ENCODE measurements at places on chromosomes 16 and 17.

DNA sequence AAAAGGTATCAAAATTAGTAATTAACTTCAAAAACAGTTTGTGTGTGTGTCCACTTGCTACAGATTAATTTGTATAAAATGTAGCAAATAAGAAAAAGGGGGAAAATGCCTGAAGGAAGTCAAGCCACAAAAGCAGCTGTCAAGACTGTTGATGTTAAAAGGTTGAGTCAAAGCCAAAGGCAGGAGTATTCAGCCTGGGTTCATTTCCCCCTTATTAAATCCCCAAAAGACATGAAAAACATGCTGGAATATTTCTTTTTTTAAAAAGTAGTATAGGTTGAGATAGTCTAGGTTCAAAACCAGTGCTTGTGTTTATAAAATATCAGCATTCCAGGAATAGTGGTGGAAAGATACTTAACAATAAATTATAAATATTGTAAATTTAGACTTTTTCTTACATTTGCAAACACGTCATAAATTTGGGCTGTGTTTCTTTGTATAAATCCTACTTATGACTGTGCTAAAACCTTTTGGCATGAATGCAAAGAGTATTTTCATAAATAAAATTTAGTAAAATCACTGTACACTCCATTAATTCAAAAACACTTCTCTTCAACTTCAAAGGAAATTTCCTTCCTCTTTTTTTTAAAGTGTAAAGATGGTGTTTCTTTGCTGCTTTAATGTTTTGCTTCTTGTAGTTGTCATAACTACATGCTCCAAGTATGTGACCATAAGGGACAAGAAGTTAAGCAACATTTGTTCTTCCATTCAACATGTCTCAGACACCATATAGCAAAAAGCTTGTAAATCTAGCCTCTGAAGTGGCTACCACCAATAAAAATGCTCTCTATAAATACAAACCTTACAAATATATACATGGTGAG is 72.0 kb downstream of the SKAP1 start:
- DNase-seq: no peak

DNA sequence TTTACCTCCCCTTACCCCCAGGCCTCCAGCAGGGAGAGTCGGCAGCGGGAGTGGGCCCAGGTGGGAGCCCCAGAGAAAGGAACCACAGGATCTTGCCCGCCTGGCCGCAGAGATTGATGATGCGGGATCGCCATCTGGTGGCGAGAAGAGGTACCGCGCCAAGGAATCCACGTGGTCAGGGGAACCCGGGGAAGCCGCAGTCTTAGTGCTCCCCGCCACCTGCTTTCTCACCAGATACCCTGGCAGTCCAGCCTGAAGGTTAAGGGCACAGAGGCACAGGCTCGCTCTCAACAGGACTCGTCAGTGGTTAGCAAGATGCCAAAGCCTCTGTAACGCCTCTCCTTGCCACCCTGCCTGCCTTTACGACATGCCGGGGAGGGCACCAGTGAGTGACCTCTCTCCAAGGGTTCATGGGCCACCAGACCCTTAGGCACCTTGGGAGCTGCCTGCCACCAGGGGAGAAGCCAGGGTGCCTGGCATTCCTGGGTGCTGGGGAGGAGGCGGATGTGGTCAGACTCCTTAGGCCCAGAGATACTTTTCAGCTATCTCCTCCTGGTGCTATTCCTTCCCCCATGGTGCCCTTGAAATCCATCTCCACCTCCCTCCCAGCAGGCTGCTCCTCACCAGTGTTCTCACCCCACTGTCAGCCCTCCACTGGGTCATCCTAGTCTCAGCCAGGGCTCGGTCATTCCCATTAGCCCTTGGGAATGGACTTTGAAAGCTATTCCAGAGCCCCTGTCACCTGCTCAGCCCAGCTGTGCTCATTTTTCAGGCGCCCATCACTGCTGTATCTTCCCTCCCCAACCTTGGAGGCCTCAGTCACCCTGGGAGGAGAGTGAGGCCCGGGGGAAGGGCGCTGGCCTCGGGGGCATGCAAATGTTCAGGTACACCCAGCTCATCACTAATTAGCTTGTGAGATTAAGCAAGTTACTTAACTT is 5.5 kb upstream of the RHBDF2 start:
- peak; percentile 87 for DNase-seq

DNA sequence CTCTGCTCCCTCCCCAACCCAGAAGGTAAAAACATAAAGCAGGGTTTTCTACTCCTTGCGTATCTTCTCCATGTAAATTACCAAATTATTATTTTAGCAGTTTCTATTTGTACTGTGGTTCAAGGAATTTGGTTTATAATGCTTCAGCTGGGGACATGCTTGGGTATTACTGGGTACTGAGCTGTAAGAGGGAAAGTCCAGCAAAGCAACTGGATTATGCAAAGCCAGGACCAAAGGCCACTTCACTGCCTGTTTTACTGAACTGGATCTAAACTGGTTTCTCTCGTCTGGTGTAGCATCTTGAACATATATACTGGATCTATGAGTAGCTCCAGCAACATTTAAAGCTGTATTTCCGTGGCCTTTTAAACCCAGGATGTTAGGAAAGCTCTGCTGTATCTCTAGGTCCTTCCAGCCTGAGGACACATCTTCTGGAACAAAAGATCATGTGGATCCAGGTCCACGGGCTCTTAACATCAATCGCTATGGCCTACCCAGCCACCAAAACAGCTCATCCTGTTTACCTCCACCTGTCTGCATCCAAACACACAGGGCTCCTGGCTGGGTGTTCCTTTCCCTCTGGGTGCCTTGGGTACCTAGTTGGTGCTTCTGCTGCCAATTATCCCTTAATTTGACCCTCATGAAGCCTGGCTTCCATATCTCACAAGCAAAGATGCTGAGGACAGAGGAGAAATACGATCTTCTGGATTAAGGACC is 7.2 kb downstream of the PMP22 start:
- DNase-seq: no peak

- DNase-seq: peak; percentile 95
These were observed 9.0 kb downstream of the VPS9D1 start for GRCh38 chr16:89711601-89712273.

DNA sequence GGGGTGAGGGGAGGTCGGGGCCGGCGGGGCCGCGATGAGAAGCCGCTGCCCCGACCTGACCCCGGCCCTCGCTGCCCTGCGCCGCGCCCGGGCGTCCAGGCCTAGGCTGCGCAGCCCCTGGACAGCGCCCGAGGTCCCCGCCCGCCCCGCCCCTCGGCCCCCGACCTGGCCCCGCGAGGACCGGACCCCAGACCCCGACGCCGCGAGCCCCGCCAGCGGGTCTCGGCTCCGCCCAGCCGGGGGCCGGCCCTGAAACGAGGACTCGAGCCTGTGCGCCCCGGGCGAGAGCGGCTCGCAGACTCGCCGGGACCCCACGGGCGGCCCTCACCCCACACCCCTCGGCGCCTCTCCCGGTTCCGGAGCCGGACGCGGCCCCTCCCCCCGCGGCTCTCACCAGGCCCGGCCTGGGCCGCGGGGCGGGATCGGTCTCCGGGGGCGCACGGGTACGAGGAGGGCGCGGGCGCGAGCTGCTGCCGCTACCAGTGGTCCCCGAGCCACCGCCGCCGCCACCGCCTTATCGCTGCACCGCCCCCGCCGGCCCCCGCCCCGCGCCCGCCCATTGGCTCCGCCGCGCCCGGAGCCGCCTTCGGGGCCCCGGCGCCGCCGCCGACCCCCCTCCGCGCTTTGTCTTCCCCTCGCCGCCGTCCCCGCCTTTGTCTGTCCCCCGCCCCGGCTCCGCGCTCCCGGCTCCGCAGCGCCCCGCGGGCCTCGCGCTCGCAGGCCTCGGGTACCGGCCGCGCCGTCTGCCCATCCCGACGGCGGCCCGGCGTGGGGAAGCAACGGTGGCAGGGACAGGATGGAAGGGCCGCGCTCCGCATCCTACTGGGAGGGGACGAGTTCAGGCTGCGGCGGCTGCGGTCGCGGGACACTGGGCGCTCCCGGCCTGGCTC is at the start of gene LIMD2:
Gene LIMD2, minus strand, starts transcription at position 488 of the 890 bp plus-strand sequence. CDS start 827 bp downstream, outside the sequence.
- DNase-seq: peak; percentile 85

DNA sequence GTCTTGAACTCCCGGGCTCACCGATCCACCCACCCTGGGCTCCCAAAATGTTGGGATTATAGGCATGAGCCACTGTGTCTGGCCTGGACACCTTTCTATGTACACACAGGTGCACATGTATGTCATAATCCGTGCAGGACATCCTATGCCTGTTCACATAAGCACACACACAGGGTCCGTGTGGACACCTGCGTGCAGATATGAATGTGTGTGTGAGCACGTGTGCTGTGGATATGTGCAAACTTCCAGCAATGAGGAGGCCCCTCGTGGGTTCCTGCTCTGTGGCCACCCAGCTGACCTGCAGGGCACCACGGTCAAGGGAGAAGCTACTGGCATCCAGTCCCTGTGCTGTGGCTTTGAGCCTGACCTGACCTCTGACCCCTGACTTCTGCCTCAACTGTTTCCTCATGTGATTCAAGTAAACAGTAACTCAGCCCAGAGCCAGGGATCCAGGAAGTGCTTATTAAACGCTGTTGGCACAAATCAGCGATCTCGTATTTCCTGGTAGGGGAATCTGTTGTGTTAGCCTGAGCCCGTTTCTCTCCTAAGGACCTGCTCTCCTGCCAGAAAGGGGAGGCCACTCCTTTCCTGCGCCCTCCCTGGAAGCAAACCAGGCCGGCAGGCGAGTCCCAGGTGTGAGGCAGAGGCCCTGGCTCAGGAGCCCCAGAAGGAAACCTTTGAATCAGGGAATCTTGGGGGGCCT is 6.5 kb downstream of the CPNE7 start:
- peak; percentile 69 for DNase-seq

DNA sequence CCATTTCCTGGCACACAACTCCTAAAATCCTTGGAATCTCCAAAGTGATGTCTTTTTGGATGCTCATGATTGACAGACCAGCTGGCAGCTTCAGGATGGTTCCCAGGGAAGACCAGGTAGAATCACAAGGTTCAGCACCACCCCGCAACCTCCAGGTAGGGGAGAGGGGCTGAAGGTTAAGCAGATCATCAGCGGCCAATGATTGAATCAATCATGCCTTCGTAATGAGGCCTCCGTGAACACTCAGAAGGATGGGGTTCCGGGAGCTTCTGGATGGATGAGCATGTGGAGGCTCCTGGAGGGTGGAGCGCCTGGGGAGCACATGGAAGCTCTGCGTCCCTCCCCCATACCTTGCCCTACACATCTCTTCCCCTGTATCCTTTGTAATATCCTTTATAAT is 185.9 kb downstream of the SEC14L1 start:
- no peak for DNase-seq

DNA sequence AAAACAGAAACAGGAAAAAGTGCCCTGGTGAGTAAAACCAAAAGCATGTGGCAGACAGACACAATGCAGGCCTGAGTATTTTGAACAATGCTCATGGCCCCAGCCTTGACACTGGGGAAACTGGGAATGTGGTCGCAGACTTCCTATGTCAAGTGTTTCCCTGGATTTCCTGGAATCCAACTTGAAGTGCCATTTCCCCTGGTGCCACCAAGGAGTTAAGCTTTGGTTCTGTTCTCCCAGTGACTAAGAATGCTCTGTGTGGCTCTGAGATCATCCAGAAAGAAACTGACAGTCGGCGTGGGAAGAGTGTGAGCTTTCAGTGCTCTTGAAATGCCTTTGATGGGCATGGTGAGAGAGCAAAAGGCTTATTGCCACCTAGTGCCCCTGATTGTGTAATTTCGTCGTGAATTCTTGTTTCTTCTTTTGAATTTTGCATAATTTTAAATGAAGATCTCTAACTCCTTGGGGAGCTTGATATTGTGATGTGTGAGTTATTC is 96.0 kb downstream of the YPEL2 start:
- DNase-seq: peak; percentile 41

DNA sequence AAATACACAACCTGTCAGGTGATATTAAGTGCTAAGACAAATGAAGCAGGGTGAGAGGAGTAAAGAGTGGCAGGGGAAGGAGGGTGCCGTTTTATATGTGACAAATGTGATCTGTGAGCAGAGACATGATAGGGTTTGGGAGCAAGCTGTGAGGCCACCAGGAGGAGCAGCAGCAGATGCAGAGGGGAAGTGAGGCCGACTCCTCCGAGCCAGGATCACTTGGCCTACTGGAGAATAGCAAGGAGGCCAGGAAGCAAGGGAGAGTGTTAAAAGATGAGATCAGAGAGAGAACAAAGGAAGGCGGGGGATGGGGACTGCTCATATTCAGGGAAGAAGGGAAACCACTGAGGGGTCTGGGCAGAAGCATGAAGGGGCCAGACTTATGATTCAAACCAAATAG is 129.4 kb downstream of the TANGO6 start:
- DNase-seq: peak; percentile 19

DNA sequence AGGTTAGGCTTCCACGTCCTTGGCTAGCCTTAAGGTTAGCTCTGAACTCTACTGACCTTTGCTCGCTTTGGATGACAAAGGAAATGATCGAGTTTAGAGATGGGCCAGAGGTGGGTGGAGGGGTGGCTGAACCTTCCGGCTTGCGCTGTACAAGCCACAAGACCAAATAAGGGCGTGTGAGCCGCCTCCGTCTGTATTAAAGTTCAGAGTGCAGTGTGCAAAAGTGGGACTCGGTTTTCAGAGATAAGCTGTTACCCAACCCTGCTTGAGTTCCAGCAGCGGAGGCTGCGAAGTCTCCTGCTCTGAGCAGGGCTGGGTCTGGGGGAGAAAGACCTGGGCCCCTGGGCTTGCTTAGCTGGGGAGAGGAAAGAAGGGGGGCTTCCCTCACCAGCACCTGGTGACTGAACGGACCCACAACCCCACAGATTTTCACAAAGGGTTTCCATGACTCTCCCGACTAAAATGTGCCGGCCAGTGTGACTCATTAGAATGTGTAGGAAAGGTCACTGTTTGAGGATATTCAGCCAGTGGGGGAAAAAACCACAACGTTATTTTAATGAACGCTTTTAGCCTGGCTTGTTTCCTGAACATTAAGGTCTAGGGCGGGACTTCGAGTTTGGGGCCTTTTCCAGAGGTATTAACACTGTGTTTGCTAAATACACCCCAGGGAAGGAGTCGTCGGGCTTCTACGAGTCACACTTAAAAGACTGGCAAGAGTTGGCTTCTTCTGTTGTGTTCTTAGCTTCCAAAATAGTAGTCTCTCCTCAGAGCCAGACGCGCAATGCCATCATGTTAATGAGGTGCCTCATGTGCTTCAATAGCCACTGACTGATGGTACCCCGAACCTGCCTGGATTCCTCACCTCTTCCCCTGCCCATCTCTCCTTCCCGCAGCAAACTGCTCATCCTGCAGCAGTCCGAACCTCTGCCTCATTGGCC is 67.0 kb downstream of the CENPV start:
- DNase-seq: peak; percentile 85

GRCh38 chr17:73731733-73732132 is 87.5 kb upstream of the SDK2 start:
- DNase-seq: no peak

All from AG08396 (cell line).